ENCODE measurements at places on chromosomes 6 and 20.
A peak's percentile ranks its signal among the peaks of the same experiment; 100 is the strongest.

- DNase-seq: no peak
These were observed 221.7 kb downstream of the ARHGAP18 start for GRCh38 chr6:129488313-129488712.

DNA sequence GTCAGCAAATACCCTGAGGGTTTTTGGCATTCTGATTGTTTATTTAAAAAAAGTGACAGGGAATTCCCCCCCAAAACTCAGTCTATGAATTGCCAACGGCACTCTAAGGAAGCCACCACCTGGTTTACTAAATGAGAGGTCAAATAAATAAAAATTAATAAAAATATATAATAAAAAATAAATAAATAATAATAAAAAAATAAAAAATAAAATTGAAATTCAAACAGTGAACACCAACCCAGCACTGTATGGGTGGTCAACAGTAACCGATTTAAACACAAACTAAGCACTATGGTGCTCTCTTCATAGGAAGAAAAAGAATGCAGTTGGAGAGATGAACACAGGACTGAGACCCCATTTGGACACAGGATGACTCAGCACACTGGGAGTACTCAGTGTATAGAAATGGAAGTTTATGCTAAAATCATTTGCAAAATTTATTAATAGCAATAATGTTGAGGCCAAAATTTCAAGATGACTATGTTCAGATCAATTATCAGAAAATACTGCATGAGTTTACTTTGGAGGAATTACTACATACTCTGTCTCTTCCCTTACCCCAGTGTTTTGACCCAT, 98.5 kb downstream of the MBOAT1 start:
- DNase-seq: no peak

GRCh38 chr6:81216668-81217067, 535.8 kb downstream of the TENT5A start:
- DNase-seq: no peak

DNA sequence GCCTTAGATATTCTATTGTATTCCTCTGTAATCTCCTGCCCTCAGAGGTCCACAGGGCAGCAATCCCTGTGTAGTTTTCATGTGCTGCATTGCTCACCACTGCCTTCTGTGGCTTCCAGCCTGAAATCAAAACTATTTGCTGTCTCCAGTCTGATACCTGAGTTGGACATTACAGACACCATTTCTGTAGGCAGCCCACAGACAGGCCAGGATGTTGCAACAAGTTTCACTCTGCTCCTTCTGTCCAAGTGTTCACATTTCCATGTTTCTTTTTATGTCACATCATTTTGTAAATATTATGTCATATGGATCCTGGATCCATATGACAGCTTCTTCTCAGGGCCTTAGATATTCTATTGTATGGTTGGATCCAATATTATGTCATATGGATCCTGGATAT, 21.7 kb downstream of the ECI2 start:
- no peak for DNase-seq

DNA sequence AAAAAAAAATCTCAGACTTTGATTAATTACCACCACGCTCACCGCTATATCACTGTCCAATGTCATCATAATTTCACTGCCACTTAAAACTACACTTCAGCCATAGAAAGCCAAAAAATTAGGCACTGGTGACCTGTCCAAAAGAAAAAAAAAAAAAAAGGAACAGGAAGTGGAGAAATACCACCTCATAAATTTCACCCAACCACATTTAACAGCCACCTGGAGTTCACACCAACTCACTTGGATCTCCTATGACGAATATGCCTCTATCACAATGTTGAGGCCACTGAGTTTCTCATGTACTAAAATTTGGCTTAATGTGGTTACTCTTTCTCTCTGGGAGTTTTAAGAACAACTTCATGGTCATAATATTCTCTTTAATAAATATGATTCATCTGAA, 237.5 kb upstream of the RSPO3 start:
- no peak for DNase-seq

DNA sequence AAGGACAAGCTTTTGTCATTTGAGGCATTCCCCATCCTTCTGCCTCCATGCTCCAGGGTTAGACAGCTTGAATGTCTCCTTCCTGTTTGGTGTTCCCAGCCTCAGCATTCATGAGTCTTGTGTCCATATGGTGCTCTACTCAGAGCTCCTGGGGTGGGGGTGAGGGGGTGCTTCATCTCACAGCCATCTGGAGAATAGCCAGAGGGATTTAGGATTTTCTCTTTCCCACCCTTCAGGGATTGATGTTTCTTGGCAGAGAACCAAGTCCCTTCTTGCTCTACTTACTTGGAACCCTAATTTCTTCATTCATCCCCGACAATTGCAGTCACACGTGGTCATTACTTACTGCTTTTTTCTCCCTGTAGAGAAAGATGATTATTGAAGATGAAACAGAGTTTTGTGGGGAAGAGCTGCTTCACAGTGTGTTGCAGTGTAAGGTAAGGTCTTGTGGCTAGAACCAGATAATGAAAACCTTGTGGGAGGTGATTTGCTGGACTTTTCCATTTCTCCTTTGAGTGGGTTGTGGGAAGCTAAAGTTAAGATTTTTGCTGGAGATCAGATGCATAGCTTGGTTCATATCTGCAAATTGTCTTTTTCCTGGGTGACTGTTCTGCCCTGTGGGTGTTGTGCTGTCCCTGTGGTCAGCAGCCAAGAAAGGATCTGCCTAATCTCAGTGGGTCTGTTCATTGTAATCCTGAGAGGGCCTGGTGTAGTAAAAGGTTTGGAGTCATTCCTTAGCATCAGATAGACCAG, 18.6 kb downstream of the CMTR1 start:
- no peak for DNase-seq

- DNase-seq: no peak
These were observed 48.6 kb downstream of the TOX2 start for GRCh38 chr20:43963233-43963632.

GRCh38 chr20:10636326-10636818, 37.4 kb downstream of the JAG1 start:
- DNase-seq: no peak

- DNase-seq: peak; percentile 85
These were observed 2.1 kb upstream of the RBM38 start for GRCh38 chr20:57388953-57389694.

GRCh38 chr20:58377766-58378401, 11.1 kb upstream of the VAPB start:
- DNase-seq: no peak

DNA sequence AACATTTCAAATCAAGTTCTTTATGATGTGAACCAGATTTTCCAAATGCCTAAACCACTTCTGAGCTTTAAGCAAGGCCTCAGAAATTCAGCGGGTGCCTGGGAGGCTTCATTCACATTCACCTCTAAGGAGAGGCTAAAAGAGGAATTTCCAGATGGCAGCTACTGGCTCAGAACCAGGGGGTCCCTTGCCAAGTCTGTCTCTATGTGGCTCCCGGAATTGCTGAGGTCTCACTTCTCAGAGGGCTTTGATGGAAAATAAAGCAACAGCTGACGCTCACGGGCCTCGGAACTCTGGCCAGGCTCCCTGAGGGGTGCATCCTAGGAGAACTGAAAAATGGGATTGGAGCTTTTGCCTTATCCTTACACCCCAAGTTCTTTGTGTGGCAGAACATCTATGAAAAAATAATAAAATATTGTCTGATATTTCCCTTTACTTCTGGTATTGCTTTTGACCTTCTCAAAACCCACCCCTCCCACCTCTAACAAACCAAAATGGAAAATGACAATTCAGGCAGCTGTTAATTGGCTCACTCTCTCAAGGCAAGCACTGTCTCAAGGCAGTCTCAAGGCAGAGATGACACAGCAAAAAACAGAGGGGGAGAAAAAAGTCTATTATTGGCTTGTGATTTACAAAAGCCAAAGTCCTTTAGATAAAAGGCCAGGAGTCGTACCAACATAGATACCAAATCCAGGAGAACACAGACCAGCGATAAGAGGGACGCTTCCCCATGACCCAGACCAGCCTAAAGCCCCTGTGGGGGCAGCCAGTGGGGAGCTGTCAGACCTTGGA, 21.8 kb upstream of the LRRN4 start:
- no peak for DNase-seq

DNA sequence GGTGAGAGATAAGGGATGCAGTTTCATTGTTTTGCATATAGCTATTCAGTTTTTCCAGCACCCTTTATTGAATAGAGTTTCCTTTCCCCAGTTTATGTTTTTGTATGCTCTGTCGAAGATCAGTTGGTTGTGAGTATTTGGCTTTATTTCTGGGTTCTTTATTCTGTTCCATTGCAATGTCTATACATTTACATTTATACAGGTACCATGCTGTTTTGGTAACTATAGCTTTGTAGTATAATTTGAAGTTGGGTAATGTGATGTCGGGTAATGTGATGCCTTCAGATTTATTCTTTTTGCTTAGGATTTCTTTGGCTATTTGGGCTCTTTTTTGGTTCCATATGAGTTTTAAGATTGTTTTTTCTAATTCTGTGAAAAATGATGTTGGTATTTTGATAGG, 61.8 kb downstream of the NCOA7 start:
- DNase-seq: no peak

- no peak for DNase-seq
These were observed 25.3 kb downstream of the MBOAT1 start for GRCh38 chr6:20186981-20187380.

- DNase-seq: peak; percentile 85
These were observed at the start of gene HDDC2 for GRCh38 chr6:125301435-125302391. Gene HDDC2, minus strand, starts transcription at chr6:125301967. Its CDS starts 35 bp downstream, at chr6:125301932.

DNA sequence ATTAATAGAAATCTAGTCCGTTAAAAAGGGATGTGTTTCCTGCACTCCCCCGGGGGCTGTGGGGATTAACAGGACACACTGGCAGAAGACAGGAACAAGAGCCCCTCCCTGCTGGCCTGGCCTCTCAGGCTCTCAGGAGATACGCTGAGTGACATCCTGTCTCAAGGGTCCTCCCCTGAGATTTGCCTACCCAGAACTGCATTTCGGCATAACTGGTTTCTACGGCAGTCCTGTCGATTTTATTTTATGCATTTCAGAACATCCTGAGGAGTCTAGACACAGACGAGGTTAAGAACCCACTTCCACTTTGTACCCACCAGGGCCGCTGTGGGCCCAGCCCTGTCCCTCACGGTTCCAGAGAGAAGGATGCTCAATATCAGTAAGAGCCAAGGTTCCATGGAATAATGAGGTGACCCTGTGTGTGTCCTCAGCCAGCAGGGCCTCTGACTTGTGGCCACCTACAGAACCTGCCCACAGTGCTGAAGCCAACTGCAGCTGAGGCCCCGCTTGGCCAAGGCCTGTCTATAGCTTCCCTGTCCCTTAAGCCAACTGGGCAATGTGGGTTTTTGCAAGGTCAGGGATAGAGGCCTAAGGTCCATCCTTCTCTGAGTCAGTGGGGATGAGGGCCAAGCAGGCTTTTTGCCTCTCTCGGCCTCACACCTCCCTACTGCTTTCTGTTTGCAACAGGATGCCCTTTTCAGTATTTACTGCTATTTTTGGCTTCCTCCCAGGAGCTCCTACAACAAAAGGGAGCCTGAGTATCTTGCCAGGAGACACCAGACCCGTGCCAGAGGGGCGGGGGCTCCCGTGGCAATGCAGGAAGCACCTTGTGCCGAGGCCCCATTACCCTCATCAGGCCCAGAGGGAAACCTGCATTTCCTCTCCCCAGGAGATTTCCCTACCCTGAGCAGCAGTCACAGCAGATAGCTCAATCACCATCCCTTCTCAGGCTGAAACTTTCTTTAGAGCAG, 14.7 kb downstream of the UQCC2 start:
- no peak for DNase-seq

DNA sequence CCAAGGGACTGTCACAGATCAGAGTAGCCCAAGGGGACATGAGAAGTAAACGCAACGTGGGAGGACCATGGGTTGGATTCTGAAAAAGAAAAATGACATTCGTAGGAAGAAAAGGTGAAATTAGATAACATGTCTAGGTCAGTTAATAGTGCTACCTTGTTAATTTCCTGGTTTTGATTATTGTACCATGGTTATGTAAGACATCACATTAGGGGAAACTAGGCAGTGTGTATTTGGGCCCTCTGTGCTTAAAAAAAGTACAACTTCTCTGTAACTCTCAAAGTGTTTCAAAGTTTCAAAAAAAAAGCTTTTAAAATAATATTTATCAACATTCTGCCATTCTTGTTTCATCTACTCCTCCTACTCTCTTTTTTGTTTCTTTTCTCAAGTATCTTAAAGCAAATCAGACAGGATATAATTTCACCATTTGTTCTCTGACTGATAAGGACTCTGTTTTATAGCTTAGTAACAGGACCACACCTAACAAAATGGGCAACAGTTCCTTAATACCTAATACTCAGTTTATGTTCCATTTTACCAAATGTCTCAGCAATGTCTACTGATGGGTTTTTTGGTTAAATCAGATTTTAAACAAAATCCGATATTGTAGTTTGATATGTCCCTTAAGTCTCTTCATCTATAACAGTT, 97.1 kb upstream of the PLCB4 start:
- no peak for DNase-seq

GRCh38 chr6:17673543-17674254, 33.0 kb downstream of the NUP153 start:
- no peak for DNase-seq

DNA sequence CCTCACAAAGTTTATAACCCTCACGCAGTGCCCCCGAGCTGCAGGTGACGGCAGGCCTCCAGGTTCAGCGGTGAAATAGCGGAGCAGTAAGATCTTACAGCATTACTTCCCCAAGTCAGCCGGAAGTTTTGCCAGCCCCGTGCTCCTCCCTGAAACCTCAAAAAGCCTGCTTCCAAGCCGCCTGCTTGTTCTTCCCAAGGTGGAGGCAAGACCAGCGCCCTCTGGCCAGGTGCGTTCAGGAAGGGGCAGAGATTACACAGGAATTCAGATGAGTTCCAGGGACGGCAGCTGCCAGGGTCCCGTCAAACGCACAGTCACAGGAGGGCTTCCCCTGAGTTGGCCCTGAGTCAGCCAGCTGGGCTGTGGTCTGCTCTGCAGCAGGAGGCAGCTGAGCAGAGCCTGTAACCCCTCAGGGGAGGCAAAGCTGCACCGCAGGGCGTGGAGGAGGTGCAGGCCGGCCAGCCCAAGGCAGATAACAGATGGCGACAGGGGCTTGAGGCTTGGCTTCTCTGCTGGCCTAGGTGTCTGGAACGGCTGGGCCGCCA, 124.1 kb upstream of the RPS6KA2 start:
- DNase-seq: peak; percentile 45

- no peak for DNase-seq
These were observed 27.0 kb downstream of the SOD2 start for GRCh38 chr6:159665868-159666635.

DNA sequence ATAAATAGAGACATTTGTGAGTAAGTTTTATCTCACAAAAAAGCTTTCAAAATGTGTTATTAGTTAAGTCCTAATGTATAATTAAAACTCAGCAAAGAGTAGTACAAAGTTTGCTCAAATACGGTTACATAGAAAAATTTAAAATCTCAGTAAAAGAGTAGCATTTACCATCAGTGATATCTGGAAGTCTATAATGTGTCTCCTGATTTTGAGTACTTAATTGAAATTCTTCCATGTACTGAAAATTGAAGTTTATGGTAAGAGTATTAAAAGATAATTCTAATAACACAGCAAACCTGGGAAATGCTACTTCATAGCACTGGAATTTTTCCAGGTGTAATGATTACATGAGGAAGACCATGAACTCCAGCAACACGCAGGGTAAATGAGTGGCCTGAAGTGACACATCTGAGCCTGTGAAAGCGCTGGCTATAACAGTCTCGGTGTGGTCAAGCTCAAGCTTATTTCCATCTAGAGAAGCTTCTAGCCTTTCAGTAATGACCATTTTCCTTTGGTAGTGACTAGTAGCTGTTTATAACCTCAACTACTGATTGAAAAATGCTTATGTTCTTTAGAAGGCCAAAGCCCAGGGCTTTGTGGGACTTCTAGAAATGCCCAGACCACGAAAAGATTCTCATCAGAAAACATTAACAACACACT, 203.2 kb downstream of the ISM1 start:
- DNase-seq: no peak

- DNase-seq: no peak
These were observed 24.6 kb upstream of the ID4 start for GRCh38 chr6:19812512-19813119.

- no peak for DNase-seq
These were observed 398.5 kb downstream of the LMBRD1 start for GRCh38 chr6:69398311-69398710.

Measured in nephron progenitor cell (in vitro differentiated cells).